ENCODE measurements at places on chromosomes 3 and 15.

DNA sequence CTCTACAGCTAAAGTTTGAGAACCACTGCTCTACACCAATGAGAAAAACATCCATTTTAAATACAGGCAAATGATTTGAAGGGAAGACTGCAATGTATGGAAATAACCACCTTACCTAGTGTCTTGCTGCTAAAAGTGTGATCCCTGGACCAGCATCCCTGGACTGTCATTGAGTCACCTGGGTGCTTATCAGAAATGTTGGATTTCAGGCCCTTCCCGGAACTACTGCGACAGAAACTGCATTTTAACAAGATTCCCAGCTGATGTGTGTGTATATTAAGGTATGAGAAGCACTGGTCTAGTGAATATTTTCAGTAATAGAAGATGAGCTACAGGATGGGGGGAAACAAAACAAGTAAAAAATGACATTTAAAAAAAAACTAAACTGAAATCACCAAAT, 324.1 kb downstream of the MECOM start:
- no peak for DNase-seq

DNA sequence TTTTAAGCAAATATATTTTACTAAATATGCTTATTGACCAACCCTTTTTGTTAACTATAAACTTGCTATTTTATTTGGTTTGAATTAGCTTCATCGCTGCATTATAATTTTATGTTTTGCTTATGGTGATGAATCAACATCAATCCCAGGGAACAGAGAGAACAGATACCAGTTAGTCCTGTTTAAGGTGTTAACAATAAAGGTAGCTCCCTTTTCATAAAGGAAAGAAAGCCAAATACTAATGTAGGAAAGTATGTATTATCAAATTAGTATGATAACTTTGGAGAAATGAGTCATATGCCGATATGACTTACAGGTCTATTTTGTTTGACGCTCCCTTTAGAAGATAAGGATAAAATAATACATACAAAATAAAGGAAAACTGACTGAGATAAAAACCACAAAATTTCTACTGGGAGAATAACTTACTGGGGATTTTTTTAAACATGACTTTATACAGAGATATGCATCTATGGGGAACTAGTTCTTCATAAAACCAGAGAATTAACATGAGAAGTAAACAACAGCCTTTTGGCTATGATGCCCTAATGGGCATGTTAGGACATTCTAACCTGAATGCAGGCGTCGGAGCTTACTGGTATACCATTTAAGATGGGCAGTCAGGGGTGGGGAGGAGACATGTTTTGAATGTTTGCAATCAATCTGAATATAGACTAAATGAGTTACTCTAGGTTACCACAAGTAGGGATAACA, 4.5 kb downstream of the OR5K2 start:
- DNase-seq = no peak

DNA sequence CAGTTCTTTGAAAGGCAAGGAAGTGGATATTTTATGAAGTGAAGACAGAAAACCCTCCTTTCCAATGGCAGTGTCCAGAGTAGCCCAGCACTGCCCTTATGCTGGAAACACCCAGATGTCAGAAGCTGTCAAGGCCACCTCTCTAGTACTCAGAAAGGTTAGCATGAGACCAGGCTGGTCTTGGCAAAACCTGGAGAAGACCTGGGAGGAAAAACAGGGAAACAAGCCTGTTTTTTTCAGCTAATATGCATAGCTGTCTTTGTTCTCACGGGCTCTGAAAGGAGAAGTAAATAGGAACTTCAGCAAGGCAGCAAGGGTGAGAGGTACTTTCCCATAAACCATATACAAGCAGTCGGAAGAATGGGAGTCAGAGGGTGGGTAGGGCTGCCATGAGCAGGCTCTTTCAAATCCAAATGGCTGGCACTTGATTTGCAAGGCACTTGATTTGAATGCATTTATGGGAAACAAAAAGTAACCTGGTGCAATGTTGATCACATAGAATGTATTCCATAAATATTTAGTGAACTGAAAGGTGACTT, 55.8 kb downstream of the HEG1 start:
- no peak for DNase-seq

DNA sequence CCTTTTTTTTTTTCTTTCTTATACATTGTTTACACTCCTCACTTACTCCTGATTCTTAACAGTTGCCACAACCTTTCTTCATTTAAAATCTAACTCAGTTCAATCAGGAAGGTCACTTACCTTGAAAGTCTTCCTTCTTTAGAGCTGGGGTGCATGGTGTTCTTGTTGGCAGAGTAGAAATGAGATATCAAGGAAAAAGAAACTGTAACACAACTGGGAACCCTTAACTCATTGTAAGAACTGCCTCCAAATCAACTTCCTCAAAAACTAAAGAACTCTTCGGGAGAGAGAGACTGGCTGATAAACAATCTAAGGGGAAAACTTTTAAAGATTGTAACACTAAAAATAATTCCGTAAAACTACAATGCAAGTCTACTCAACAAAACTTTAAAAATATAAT, 1.4 kb upstream of the APPL1 start:
- DNase-seq = no peak

DNA sequence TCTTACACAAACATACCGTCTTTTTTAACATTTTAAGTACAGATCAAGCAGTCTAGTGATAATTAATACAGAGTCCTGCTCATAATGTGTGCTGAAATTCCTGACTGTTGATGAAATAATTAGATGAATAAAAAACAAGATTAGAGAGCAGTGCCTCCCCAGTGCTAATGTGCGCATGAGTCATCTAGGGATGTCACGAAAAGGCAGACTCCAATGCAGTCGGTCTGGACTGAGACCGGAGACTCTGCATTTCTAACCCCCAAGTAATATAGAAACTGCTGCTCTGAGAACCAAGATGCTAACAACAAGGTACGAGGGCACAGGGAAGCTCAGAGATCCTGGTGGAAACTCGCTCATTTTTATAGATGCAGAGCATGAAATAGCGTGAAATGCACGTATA, 61.4 kb downstream of the COL8A1 start:
- peak; percentile 62 for DNase-seq

DNA sequence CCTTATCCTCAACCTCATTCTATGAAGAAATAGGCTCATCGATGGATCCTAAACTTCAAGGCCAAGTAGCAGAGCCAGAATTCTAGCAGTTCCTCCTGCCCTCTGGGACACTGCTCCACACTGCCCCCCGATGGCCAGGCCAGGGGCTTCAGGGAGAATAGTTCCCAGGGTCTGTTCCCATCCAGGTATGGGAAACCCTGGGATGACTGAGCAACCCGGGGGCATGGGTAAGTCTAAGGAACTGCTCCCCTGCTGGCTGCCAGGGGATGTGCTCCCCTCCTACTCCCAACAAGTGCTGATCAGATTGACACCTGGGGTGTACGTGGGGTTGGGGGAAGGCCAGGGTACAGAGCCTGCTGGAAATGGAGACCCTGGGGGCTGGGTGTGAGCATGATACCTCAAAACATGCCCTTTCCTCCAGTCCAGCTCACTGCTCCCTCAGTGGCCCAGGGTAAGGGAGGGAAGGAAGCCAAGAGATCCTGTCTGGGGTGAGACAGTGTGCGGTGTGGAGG, 7.6 kb downstream of the ULK3 start:
- DNase-seq = peak; percentile 56

GRCh38 chr3:39808467-39809180, 785 bp upstream of the MYRIP start:
- no peak for DNase-seq

DNA sequence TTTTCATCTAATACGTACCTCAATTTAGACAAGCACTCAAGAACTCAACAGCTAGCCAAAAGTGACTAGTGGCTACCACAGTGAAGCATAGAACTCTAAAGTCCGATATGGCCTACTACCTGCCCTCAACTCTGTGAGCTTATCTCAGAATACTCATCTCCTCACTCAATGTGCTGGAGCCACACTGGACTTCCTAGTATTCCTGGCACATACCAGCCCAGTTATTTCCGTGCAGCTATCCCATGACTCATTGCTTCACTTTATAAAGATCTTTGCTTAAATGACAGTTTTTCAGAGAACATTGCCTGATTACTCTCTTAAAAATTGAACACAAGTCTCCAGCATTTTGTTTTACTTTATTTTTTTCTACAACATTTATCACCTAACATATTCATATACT, 524.7 kb downstream of the PYDC2 start:
- DNase-seq = peak; percentile 31

- no peak for DNase-seq
These were observed 67.7 kb downstream of the FOXP1 start for GRCh38 chr3:71515636-71516365.

- DNase-seq = no peak
These were observed 93.0 kb downstream of the AAGAB start for GRCh38 chr15:67161412-67161811.

GRCh38 chr15:60788692-60789103, 309.8 kb upstream of the ICE2 start:
- no peak for DNase-seq

GRCh38 chr3:21484057-21484827, 266.8 kb downstream of the ZNF385D start:
- peak; percentile 68 for DNase-seq
